ENCODE measurements at places on chromosomes 6 and 20.
A peak's percentile ranks its signal among the peaks of the same experiment; 100 is the strongest.

DNA sequence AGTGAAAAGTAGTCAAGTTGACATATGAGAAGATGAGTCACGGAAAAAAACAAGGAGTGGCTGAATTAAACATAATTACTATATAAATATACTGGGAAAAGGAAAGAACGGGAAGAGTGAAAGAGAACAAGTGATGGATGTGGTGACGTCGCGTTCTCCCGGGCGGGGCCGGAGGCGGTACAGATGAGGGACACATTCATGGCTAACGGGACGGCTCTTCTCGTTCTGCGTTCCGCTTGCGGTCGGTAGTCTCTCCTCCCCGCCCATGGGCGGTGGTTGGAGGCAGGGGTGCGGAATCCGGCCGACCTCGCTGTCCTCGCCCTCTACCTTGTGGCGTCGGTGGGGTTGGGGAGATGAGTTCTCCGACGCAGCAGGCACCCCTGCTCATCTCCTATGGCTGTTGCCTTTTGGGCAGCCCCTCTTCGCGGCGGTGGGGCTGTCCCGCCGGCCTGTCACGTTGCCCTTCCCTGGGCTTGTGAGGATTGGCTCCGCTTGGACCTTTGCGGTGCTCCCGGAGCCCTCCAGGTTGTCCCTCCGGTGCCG, 22.5 kb downstream of the HLA-G start:
- no peak for DNase-seq

DNA sequence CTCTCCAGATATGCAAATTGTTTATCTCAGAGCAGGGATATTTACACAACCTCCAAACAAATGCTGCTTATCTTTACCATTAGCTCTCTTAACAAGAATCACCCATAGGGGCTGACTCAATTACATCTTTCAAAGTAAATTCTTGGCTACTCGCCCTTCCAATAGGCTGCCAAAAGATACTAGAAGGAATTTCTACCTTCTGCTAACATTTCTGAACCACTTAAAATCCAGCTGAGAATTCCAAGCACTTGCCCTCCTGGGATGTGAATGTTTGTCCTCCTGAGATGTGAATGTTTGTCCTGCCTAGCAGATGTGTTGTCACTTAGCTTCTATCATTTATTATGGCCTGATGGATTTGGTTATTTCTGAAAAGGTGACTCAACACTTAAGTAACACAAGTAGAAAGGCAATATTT, 388.0 kb downstream of the GJA1 start:
- DNase-seq: no peak

GRCh38 chr6:111845441-111845871, 27.8 kb downstream of the FYN start:
- DNase-seq: no peak

GRCh38 chr6:3813150-3813780, 35.9 kb upstream of the FAM50B start:
- no peak for DNase-seq

DNA sequence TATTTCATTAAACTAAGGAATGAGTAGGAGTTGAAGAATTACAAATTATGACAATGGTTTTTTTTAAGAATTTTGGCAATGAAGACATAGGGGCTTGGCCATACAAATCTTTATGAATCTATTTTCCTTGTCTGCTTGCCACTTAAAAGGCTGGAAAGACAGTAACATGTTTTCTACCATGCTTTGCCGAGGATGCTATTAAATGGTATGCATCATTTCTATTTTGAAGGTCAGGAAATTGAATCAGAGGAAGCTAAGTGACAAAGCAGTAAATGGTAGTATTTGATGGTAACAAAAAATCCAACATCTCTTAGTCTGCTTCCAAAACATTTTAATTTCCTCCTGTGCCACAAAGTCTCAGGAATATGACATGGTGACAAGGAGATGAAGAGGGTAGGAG, 287.2 kb downstream of the RFPL4B start:
- no peak for DNase-seq

GRCh38 chr6:109527989-109528388, 45.0 kb upstream of the ZBTB24 start:
- DNase-seq: no peak

GRCh38 chr6:157961153-157961831, 20.4 kb upstream of the SYNJ2 start:
- DNase-seq: no peak

DNA sequence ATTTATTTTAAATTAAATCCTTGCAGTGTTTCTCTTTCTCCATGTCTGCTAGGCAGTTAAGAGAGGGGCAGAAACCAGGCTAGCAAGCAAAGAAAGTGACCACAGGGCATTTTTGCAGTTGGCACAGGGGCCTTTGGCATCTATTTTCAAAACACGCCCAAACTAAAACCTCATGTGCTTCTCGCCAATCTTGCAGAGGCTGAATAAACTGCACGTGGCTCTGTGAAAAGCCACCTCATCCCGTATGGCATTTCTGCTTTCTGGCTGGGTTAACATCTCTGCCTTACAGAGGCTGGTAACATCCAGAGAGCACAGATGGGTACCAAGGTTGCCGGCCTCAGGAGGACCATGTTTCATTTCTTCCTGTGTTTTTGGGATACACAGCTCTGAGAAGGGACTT, 54.6 kb downstream of the GJA10 start:
- DNase-seq: no peak

DNA sequence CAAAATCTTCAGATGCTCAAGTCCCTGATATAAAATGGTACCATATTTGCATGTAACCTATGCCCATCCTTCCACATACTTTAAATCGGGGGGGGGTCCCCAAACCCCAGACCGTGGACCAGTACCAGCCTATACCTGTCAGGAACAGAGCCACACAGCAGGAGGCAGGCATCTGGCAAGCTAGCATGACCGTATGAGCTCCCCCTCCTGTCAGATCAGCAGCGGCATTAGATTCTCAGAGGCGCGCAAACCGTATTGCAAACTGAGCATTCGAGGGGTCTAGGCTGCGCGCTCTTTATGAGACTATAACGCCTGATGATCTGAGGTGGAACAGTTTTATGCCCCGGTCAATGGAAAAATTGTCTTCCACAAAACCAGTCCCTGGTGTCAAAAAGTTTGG, 30.7 kb downstream of the FGD2 start:
- DNase-seq: no peak

- no peak for DNase-seq
These were observed 240.5 kb downstream of the ERMARD start for GRCh38 chr6:169991913-169992312.

DNA sequence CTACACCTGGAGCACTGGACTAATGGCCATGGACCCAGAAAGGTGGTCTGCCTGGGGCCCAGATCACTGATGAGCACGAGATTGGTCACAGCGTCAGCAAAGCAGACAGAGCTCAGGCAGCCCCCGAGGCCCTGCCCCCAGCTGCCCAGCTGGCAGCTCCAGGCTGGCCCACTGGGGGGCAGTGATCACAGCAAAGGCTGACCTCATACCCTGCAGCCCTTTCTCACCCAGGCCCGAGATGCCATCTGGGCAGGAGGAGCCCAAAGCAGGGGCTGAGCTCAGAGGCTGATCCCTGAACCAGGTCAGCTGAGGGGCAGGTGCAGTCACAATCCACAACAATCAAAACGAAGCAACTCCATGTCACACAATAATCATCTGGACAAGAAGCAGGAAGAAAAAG, 4.1 kb downstream of the MAP1LC3A start:
- no peak for DNase-seq

GRCh38 chr20:61982191-61982950, 83.3 kb downstream of the TAF4 start:
- DNase-seq: no peak

- no peak for DNase-seq
These were observed 414.3 kb downstream of the SAMD5 start for GRCh38 chr6:147922799-147923198.

DNA sequence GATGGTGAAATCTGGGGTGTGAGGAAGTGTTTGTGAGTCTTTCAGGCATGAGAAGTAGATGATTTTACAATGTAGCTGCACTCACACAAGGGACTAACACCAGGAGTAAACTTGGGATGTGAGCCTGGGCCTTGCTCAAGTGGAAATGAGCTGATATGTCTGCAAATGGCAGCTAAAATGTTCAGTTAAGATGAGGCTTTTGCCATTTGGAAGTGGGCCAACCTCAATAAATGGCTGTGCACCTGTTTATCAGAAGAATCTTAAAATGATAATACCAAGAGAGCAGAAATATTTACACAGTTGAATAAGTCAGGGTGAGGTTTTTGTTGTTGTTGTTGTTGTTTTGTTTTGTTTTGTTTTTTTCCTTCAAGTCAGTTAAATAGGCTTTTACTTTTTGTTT, 25.7 kb upstream of the KLHL31 start:
- no peak for DNase-seq

- DNase-seq: no peak
These were observed 20.1 kb downstream of the ECT2L start for GRCh38 chr6:138815797-138816528.

- DNase-seq: no peak
These were observed 534.7 kb upstream of the JARID2 start for GRCh38 chr6:14711056-14711703.

GRCh38 chr6:33974030-33974429, 170.2 kb upstream of the MLN start:
- DNase-seq: no peak

DNA sequence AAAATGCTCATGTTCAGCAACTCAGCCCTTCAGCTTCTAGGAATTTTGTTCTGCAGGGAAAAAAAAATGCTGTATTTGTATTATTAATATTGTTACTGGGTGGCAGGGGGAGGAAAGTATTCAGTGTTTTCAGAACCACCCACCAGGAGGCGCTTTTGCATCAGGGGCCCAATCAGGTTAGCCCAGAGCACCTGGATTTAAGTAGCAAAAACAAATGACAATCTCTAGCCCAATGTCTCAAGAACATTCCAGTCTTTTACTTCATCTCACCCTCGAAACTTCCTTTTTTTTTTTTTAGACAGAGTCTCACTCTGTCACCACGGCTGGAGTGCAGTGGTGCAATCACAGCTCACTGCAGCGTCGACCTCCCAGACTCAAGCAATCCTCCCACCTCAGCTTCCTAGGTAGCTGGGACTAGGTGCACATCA, 635 bp upstream of the C20orf203 start:
- peak; percentile 46 for DNase-seq

Measured in stimulated activated CD8-positive, alpha-beta memory T cell treated with anti-CD3 and anti-CD28 coated beads, Interleukin-7, amount 100 ng/mL, for 24 hours (primary cell).